Astrocyte of the hippocampus (primary cell): ENCODE measurements at places on chromosomes 4 and X.

GRCh38 chr4:109978704-109979454 is 66.2 kb downstream of the EGF start:
- peak; percentile 61 for DNase-seq

- DNase-seq = peak; percentile 88
These were observed 176.4 kb downstream of the NLGN4X start for GRCh38 chrX:6052111-6052745.

DNA sequence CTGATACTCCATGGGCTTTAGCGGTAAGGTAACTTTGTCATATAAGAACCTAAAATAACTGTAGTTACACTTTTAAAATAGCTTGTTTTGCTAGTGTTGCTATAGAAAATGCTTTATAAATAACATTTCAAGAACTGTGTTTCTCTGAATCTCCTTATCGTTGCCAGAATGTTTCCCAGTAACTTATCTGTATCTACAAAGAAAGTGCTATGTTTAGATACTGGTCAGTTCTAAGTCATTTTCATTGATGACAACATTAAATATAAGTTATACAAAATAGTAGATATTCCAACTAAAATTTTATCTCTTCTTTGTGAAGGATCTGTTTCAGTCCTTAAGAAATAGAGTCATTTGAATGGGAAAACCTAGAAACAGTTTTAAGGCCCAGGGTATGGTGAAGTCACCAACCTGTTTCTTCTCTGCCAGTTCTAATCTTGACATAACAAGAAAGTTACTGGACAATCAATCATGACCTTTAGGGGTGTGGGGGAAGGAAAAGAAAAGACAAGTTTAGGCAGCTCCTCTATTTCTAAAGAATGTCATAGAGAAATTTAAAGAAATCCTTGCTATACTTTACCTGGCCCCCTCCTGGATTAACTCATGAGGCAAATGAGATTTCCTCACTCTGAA is 425.9 kb downstream of the RPA4 start:
- no peak for DNase-seq

DNA sequence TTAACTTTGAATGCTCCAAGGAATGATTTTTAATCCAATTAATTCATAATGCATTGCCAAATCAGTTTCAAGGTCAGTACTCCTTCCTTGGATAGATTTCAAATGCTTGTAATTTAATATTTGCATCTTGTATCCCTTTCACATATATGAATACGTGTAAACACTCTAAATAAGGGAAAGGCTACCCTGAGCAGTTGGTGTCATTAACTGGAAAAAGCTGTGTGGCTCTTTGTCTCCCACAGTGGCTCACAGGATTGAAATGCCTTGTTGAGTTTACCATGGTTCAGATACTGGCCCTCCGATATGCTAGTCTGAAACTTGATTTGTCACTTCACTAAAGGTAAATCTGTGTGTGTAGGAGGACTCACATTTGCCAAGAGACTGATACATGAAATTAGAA is 16.7 kb upstream of the ACOT9 start:
- DNase-seq = no peak

GRCh38 chr4:156378033-156378665 is 424.5 kb upstream of the CTSO start:
- DNase-seq = no peak

DNA sequence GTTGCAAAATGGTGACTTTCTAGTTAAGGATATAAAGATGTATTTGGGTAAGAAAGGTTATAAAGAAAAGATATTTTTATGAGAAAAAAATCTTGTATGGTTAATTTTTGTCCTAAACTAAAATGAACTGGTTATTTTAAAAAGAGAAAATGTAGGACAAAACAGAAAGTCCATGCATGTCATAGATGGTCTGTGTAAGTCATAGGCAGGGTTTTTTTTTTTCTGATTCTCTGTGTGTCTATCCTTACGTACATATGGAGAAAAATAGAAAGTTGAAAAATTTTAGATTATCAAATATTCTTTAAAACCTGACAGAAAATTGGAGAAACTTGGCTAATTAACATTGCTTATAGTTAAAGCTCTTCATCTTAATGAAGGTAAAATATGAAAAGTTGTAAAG is 493.4 kb downstream of the IQCM start:
- no peak for DNase-seq

- no peak for DNase-seq
These were observed 83.2 kb downstream of the GALNTL6 start for GRCh38 chr4:171896426-171896825.

DNA sequence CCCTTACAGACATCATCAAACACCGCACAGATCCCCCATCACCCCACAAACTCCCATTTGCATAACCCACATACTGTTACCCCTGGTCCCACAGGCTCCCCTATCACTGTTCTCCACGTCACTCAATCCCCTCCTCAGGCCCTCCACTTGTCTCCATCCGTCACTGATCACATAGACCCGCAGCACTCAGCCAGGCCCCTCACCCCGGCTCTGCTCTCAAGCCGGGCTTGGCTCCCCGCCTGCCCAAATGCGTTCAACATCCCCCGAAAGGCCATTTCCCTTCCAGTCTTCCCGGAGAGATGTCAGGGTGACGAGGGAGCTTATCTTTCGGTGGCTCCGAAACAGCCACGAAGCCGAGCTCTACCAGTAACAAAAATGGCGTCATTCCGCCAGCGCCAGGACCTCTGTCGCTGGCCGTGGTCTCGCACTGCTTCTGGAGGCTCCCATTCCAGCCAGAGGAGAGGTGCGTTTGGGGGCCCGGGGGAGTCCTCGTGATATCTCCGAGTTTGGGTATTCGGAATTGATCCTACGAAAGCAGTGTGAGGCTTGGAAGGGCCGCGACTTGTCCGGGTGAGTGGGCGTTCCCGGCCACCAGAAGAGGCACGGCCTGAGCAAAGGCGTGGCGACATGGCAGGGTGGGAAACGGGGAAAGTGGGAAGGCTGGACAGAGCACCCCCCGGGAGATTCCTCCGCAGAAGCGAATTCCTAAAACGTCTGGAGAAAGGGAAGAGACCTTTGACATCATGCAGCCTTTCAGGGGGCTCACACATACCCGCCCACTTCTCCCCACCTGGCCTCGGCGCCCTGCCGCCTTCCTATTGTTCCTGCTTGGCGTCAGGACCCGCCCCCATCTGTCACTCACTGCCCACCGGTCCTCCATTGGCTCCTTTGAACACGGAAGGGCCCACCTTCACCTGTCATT is at the start of gene ZNF630:
Gene ZNF630 (minus strand): TSS at position 577 of the 922 bp plus-strand sequence. CDS start 4,754 bp downstream, outside the sequence.
- peak; percentile 80 for DNase-seq

- no peak for DNase-seq
These were observed 61.8 kb upstream of the STOX2 start for GRCh38 chr4:183843248-183843671.

- no peak for DNase-seq
These were observed 447.8 kb downstream of the FAT4 start for GRCh38 chr4:125762537-125762936.

DNA sequence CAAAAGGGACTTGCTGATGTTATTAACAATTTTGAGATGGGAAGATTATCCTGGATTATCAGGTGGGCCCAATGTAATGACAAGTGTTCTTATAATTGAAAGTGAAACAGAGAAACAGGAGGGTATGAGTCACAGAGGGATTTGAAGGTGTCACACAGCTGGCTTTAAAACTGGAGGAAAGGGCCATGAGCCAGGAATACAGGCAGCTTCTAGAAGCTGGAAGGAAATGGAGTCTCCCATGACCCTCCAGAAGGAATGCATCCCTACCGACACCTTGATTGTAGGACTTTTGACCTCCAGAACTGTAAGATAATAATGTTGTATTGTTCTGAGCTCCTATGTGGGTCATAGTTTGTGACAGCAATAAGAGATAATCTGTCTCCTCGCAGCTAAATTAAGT is 98.0 kb upstream of the STIM2 start:
- peak; percentile 11 for DNase-seq

GRCh38 chr4:184792950-184793555 is 32.7 kb downstream of the ACSL1 start:
- peak; percentile 91 for DNase-seq

DNA sequence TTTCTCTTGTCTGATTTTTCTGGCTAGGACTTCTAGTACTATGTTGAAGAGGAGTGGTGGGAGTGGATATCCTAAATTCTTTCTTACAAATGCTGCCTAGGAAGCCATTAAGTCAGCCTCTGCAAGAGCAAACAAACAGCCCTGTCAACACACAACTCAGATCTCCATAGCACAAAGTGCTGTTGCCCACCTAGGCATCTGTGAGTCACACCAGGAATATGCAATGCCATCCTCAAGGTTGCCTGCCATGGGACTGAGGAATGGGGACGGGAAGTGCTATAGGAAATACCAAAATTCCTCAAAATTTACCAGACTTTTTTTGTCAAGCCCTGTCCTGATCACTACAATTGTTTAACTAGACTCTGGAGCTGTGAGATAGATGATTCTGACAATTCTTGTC is 466.9 kb downstream of the FSTL5 start:
- peak; percentile 63 for DNase-seq

GRCh38 chrX:4663085-4663484 is 949.6 kb upstream of the PRKX start:
- no peak for DNase-seq

- DNase-seq = no peak
These were observed 46.3 kb upstream of the ARHGEF6 start for GRCh38 chrX:136827026-136827425.

DNA sequence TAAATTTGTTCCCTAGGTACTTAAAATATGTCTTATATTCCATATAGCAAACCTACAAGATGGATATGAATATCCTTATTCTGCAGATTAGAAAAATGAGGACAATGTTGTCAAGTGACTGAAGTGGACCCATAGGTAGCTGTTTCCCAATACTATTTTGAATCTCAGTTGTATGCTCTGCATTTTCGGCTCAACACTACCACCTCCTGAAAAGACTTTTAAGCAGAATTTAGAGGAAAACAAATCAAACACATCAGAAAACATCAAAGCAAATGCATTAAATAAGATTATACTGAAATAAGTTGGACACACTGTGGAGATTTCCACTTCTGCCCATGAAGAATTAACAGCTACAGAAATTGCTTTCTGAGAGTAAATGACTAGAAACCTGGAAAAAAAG is 488.7 kb downstream of the TRIML1 start:
- no peak for DNase-seq

GRCh38 chrX:19758539-19758938 is 128.9 kb downstream of the SH3KBP1 start:
- DNase-seq = peak; percentile 24

GRCh38 chrX:31320740-31321139 is 248.9 kb upstream of the FTHL17 start:
- DNase-seq = no peak

GRCh38 chr4:10084651-10085358 is 31.8 kb downstream of the WDR1 start:
- DNase-seq = no peak

- peak; percentile 59 for DNase-seq
These were observed at the start of gene TLR2 for GRCh38 chr4:153684182-153684970. TLR2 (plus strand) TSS chr4:153684280; CDS start chr4:153702908, 18,628 bp downstream.

DNA sequence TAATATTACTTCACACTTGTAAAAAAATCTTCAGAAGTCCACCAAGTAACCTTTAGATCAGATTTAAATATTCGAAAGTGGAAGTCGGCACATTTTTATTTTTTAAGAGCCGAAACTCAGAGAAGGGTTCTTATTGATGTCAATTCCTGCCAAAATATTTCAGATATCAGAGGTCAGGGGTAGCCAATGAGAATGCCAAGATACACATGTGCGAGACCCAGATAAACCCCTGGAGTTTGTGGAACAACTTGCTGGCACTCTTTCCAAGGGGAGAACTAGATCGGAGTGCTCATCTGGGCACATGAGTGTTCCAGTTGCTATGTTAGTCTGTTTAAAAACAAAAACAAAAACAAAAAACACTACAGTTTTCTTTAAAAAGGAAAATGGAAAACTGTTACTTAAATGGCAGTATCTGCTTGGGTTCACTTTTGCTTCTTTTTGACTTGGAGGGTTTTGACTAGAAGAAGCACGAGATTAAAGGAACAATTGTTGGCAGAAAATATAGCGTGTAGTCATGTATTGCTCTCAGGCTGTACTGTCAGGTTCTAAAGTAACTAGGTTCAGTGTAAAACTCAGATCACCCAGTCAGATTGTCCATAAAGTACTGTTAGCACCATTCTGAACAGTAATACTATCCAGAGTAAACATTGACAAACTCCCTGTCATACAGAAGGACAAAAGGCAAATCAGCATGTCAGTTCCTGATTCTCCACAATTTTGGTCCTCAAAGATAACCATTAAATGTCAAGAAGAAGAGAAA is 188.0 kb upstream of the PACRGL start:
- DNase-seq = no peak

GRCh38 chr4:41119867-41120295 is 94.5 kb downstream of the APBB2 start:
- DNase-seq = no peak

DNA sequence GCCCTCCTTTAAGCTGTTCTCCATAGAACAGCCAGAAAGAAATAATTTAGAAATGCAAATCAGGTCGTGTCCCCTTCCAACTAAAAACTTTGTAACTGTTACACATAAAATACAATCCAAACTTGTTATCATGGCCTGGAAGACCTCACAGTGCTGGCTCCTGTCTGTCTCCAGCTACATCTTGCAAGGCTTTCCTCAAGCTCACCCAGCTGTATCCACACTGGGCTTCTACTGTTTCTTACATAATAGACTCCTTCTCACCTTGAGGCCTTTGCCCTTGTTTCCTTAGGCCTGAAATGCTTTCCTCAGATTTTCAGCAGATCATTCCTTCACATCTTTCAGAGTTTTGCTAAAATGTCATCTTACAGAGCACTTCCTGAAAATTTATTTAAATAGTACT is 33.5 kb upstream of the USP53 start:
- DNase-seq = no peak

DNA sequence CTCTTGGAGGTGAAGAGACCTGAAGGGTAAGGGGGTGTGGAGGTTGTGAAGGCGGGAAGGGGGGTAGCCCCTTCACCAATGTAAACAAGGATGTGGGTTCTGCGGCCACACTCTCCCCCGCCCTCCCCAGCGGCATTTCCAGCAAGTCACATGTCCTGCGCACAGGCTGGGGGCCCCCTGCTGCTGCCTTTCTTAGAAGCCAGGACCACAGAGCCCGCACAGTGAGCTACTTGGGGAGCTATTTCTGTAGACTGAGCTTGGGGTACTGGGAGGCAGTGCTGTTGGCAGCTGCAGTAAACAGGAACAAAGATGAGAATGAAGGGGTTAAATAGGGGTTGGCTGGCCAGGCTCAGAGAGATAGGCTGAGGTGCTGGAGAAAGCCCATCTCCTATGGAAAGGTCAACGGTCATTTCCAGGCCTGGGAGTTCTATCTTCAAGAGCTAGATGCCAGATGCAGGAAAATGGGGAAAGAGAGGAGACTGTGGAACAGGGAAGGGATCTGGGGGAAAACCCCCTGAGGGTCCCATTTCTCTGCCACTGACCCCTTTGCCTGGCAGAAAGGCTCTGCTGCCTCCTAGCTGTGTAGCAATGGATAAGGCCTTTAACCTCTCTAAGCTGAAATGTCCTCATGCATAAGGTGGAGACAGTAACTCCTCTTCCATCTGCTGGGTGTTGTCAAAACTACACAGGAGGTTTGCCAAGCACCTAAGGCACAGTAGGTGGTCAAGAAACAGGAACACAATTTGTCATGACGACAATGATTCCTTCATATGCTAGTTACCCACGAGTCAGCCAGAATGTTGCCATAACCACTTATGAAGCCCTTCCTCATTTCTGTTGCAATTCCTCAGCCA is 18.5 kb upstream of the PIM2 start:
- peak; percentile 67 for DNase-seq

GRCh38 chrX:128436397-128437103 is 384.3 kb upstream of the ACTRT1 start:
- DNase-seq = no peak

GRCh38 chrX:122135070-122135469 is 1049.0 kb upstream of the GRIA3 start:
- DNase-seq = no peak

- no peak for DNase-seq
These were observed 18.6 kb downstream of the ITGB1BP2 start for GRCh38 chrX:71320126-71320525.

GRCh38 chr4:179110816-179111215 is 1668.6 kb upstream of the AGA start:
- DNase-seq = peak; percentile 74
